ENCODE measurements at places on chromosomes 4 and X. TPM values are rescaled to one million over a fixed set of nuclear protein-coding genes. Genes with fewer than 3 reads are reported as not detected.
A peak's percentile ranks its signal among the peaks of the same experiment; 100 is the strongest.

DNA sequence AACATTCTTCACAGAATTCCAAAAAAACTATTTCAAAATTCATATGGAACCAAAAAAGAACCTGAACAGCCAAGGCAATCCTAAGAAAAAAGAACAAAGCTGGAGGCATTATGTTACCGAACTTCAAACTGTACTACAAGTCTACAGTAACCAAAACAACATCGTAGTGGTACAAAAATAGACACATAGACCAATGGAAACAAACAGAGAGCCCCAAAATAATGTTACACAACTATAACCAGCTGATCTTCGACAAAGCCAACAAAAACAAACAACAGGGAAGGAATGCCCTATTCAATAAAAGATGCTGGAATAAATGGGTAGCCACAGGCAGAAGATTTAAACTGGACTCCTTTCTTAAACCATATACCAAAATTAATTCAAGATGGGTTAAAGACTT, 1189.6 kb downstream of the PCDH18 start:
- H3K27me3 ChIP-seq, result no peaks in the 10 kb centered on the region
- H3K27ac ChIP-seq, result no peak overlapping the region
- H3K4me1 ChIP-seq, result no peaks in the 10 kb centered on the region
- no peaks in the 10 kb centered on the region for H3K36me3 ChIP-seq
- DNase-seq, result no peak

DNA sequence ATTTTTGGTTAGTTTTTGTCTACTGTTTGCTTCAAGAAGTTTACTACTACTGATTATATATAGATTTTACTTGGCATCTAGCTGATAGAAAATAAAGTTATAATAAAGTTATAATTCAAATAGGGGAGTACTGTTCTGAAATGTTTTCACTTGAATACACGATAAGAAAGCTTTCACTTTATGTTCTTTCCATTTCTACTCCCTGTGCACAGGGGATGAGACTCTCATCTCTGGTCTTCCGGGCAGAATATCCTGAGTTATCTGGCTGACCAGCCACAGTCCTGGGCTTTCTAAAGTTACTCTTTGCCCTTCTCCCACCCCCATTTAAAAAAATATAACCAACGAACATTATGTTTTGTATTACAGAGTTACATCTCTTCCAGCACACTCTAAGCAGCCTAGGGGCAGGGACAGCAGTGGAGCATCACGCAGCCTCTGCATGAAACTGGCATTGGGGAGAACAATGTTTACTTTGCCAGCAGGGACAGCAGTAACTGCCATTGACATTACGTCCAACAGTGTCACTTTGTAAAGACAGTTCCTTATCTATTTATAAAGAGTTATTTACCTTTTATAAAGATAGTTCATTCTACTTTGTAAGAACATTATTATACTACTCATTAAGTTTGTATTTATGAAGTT, 64.3 kb downstream of the METTL14 start:
- no peak overlapping the region for H3K27ac ChIP-seq
- H3K36me3 ChIP-seq, result peaks cover 5% of the 10 kb centered on the region
- no peak for DNase-seq
- H3K4me3 ChIP-seq, result no peak overlapping the region
- no peaks in the 10 kb centered on the region for H3K27me3 ChIP-seq
- H3K4me1 ChIP-seq, result no peaks in the 10 kb centered on the region

DNA sequence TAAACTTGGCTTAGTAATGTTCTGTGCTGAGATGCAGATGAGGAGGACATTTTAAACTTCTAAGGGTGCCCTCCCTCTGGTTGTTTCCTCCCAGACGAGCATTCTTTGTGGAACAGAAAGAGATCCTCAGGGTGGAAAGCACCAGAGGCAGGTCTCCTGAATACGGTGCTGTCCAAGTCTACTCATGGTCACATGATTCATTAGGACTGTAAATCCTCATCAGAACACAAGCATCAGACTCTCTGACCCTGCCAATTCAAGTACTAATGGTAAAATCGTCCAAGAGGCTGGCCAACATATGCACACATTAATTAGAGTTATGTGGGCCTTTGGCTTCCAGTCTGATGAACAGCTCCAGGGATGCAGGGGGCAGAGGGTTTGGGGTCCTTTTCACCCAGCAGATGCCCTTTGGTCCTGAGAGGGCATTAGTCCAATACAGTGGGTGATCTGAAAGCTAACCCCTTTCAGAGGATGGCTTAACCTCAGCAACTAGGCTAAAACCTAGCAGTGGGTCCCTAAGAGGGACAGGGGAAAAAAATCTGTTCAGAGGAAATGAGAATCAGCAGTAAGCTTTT, 18.2 kb downstream of the HAND2 start:
- no peaks in the 10 kb centered on the region for H3K36me3 ChIP-seq
- H3K27ac ChIP-seq, result no peak overlapping the region
- H3K4me3 ChIP-seq, result no peak overlapping the region
- H3K4me1 ChIP-seq, result no peaks in the 10 kb centered on the region
- DNase-seq, result no peak

The BRS3 gene
- total RNA-seq, result not detected

The SLC9A6 gene
- 10.8 TPM for total RNA-seq

The SYTL4 gene
- total RNA-seq, result 8.8 TPM

The PGRMC2 gene
- 52.3 TPM for total RNA-seq

The ATOH1 gene
- not detected for total RNA-seq

DNA sequence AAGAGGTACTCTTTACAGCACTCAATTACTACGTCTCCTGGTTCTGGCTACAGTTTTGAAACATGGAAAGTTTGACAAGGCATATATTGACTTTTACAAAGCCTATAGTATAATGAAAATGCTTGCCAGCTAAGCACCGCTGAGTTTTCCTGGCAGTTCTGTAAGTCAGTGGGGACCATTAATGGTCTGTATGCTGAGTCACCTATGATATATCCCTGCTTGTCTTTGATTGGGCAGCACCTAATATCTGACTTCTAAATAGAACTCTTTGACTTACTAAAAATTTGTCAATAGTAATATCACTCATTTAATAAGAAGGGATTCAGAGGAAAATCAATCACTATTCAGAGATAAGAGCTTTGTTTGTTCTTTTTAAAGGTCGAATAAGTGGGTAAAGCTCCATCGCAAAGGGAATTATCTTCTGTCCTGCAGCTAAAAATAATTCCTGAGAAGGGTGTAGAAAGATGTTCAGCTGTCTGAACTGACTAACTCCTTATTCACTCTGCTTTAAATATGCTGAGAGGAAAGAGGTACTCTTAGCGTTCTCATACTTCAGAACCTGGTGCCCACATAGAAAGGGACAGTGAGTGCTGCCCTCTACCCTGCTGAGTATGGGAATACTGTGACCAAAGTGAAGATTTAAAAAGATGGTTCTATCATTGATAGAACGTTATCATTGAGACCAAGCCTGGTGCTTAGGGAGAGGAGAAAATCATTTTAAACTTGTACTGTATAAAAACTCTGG, 959 bp downstream of the SMPX start:
- H3K4me1 ChIP-seq, result no peaks in the 10 kb centered on the region
- no peak overlapping the region for H3K27ac ChIP-seq
- H3K27me3 ChIP-seq, result no peaks in the 10 kb centered on the region
- no peaks in the 10 kb centered on the region for H3K36me3 ChIP-seq

The MAPK10 gene
- total RNA-seq, result 0.52 TPM

The TGIF2LX gene
- not detected for total RNA-seq

DNA sequence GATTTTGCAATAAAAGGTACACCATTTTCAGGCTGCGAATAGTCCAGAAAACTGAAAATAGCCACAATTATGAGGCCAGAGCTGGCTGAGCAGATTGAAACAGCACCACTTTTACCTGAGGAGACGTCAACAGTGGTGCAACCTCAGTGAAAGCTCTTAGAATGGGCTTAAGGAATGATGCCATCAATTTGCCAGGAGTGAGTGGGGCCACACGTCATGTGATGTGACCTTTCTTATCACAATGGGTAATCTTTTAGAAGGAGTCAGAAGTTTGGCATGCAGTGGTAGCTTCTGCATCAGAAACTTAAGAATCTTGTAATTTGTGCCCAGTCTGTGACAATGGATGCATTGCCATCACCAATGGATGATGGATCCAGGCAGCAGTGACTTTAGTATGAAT, 27.6 kb downstream of the ZNF81 start:
- H3K27ac ChIP-seq, result no peak overlapping the region
- no peak for DNase-seq
- no peaks in the 10 kb centered on the region for H3K4me1 ChIP-seq
- no peaks in the 10 kb centered on the region for H3K36me3 ChIP-seq
- H3K27me3 ChIP-seq, result no peaks in the 10 kb centered on the region

DNA sequence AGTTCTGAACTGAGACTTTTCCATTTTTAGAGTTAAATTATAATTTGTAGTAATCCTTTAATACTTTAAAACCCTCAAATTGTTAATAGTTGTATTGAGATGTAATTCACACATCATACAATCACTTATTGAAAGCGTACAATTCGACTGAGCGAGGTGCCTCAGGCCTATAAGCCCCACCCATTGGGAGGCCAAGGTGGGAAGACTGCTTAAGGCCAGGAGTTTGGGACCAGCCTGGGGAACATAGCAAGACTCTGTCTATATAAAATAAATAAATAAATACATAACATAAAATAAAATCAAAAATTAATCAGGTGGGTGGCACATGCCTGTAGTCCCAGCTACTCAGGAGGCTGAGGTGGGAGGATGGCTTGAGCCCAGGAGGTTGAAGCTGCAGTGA, 70.3 kb downstream of the RWDD4 start:
- no peak for DNase-seq
- no peaks in the 10 kb centered on the region for H3K27me3 ChIP-seq
- H3K4me1 ChIP-seq, result no peaks in the 10 kb centered on the region
- H3K4me3 ChIP-seq, result no peak overlapping the region
- H3K36me3 ChIP-seq, result no peaks in the 10 kb centered on the region

GRCh38 chrX:125131164-125131563, 188.5 kb upstream of the TEX13C start:
- no peak overlapping the region for H3K4me3 ChIP-seq
- H3K36me3 ChIP-seq, result no peaks in the 10 kb centered on the region
- H3K27ac ChIP-seq, result no peak overlapping the region
- DNase-seq, result no peak
- H3K27me3 ChIP-seq, result no peaks in the 10 kb centered on the region

DNA sequence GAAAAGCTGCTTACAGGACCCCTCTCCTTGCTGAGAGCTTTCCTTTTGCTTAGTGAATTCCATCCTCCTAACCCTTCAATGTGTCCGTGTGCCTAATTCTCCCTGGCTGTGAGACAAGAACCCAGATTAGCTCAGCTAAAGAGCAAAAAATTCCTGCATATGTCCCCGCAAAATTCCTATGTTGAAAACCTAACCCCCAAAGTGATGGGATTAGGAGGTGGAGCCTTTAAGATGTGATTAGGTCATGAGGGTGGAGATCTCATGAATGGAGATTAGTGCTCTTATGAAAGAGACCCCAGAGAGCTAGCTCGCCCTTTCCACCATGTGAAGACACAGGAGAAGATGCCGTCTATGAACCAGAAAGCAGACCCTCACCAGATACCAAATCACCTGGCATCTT, 503.0 kb upstream of the DIAPH2 start:
- no peak overlapping the region for H3K4me3 ChIP-seq
- H3K4me1 ChIP-seq, result no peaks in the 10 kb centered on the region
- H3K36me3 ChIP-seq, result no peaks in the 10 kb centered on the region
- no peak for DNase-seq

DNA sequence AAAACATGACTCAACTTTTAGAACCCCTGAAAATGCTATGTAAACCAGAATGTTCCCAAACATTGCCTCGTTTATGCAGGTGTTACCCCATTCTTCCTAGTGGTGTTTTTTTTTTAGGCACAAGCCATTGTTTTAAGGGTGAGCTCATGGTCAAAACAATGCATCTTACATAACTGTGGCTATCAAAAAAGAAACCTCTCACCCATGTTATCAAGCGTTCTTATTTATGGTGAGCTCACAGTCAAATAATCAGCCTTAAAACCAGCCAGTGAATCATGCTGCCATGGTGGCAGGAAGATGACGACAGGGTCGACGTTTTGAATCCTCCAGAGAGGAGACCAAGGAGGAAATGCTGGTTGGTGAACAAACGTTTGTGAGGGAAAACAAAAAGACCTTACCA, 195.2 kb downstream of the KDR start:
- no peaks in the 10 kb centered on the region for H3K36me3 ChIP-seq
- no peak overlapping the region for H3K4me3 ChIP-seq
- peaks cover 31% of the 10 kb centered on the region for H3K27me3 ChIP-seq

GRCh38 chr4:111678479-111678878, 466.8 kb upstream of the FAM241A start:
- no peak overlapping the region for H3K4me3 ChIP-seq
- H3K27ac ChIP-seq, result no peak overlapping the region
- no peak for DNase-seq
- H3K27me3 ChIP-seq, result no peaks in the 10 kb centered on the region
- H3K36me3 ChIP-seq, result no peaks in the 10 kb centered on the region

DNA sequence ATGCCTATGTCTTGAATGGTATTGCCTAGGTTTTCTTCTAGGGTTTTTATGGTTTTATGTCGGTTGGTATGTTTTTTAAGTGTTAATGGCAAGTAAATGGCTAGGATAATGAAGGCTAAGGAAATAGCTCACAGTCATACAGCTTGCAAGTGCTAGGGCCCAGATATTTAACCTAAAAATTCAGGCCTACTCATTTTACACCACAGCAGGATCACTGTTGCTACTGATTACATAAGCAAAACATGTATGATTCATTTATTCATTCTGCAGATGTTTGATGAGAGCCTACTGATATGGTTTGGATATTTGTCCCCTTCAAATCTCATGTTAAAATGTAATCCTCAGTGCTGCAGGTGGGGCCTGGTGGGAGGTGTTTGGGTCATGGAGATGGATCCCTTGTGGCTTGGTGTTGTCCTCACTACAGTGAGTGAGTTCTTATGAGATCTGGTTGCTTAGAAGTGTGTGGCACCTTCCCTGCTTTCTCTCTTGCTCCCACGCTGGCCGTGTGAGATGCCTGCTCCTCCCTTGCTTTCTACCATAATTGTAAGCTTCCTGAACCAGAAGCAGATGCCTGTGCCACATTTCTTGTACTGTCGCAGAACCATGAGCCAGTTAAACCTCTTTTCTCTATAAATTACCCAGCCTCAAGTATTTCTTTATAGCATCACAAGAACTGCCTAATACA, 175.5 kb downstream of the MAPK10 start:
- no peak for DNase-seq
- no peaks in the 10 kb centered on the region for H3K36me3 ChIP-seq
- H3K4me1 ChIP-seq, result no peaks in the 10 kb centered on the region
- H3K4me3 ChIP-seq, result no peak overlapping the region

GRCh38 chr4:44726038-44726871, at the start of gene GNPDA2:
Gene GNPDA2, minus strand, starts transcription at chr4:44726556. Its CDS starts 4,349 bp downstream, at chr4:44722207.
- H3K4me3 ChIP-seq, result peak within 1 kb of the TSS; percentile 80
- no peaks in the 10 kb centered on the region for H3K27me3 ChIP-seq
- H3K4me1 ChIP-seq, result no peaks in the 10 kb centered on the region
- DNase-seq, result peak; percentile 78
- H3K36me3 ChIP-seq, result no peaks in the 10 kb centered on the region

GRCh38 chr4:37040816-37041215, 203.7 kb upstream of the NWD2 start:
- no peak overlapping the region for H3K27ac ChIP-seq
- no peak for DNase-seq
- no peaks in the 10 kb centered on the region for H3K36me3 ChIP-seq
- no peak overlapping the region for H3K4me3 ChIP-seq

The H2BW2 gene
- total RNA-seq, result not detected

GRCh38 chr4:33746979-33747378, 2497.3 kb downstream of the ARAP2 start:
- no peaks in the 10 kb centered on the region for H3K36me3 ChIP-seq
- H3K4me1 ChIP-seq, result no peaks in the 10 kb centered on the region
- no peak for DNase-seq
- H3K4me3 ChIP-seq, result no peak overlapping the region
- no peak overlapping the region for H3K27ac ChIP-seq

The TLR6 gene
- total RNA-seq, result 4.8 TPM

- no peaks in the 10 kb centered on the region for H3K4me1 ChIP-seq
- no peak for DNase-seq
- H3K27ac ChIP-seq, result no peak overlapping the region
- no peak overlapping the region for H3K4me3 ChIP-seq
- H3K27me3 ChIP-seq, result no peaks in the 10 kb centered on the region
These were observed 187.0 kb downstream of the UGT8 start for GRCh38 chr4:114785570-114785969.

The GLUD2 gene
- total RNA-seq, result 0.22 TPM
